Natural killer cell treated with Interleukin-12 subunit alpha and Interleukin-12 subunit beta and Interleukin-15 and Interleukin-18, amount 100 ng/mL, for 72 hours (primary cell): ENCODE measurements at places on chromosomes 2 and 18. TPM values are rescaled to one million over a fixed set of nuclear protein-coding genes. Genes with fewer than 3 reads are reported as not detected.

The GMPPA gene
- 55.5 TPM for total RNA-seq

The CXXC1 gene
- 162 TPM for total RNA-seq

The DSG1 gene
- total RNA-seq = not detected

The SKA1 gene
- total RNA-seq = 18.8 TPM

The GATA6 gene
- total RNA-seq = not detected
